ENCODE measurements at places on chromosomes 2 and 18.

DNA sequence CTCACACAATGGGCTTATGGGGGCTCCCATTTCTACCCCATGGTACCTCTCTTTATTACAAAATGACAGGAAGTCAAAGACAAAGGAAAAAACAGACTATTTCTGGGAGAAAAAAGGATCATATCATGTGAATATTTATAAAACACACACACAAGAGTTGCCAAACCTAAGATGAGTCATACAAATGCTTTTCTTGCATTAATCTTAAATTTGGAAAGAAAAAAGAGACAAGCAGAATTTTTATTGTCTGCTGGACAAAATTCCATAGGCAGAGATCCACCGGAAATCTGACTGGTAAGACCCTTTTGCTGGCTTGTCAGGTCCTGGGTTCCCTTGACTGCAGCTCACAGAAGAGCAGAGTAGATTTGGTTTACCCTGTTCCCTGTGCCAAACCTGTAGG, 1732.3 kb upstream of the PIK3C3 start:
- no peak for DNase-seq

GRCh38 chr2:104701411-104701911, 152.5 kb upstream of the POU3F3 start:
- no peak for DNase-seq

DNA sequence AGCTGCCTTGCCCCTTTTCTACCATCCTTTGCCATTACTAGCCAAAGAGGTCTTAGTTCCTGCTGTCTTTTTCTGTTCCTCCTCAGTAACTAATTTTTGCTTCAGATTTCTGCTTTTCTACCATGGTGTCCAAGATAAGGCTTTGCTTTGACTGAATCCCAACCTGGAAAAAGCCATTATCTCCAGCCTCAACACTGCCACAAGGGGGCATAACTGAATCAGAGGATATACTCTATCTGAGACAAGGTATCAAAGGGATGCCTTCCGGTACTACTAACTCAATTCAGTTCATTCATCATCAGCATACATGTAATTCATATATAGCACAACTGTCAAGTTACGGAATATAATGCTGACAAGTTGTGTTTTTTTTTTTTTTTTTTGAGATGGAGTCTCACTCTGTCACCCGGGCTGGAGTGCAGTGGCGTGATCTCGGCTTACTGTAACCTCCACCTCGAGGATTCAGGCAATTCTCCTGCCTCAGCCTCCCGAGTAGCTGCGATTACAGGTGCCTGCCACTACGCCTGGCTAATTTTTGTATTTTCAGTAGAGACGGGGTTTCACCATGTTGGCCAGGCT, 11.4 kb downstream of the OSGEPL1 start:
- DNase-seq: no peak

- no peak for DNase-seq
Measured at GRCh38 chr2:81551040-81551634, 1246.6 kb upstream of the LRRTM1 start.

- DNase-seq: no peak
Measured at GRCh38 chr2:235267251-235267650, 226.6 kb upstream of the AGAP1 start.

DNA sequence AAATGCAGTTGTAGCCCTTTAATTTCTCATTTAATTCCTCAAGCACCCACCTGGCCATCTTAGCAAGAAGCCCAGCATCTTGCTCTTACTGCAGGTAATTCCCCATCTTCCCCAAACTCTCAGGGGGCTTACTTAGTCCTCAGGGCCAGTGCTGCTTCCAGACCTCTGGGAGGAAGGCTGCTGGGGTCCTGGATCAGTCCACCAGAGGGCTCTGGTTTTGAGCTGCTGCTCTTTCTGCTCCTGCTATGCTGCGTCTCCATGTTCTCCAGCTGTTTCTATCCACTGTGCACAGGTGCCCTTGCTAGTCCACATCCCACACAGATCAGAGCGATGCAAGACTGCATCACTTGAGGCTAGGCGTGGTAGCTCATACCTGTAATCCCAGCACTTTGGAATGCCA, 34.5 kb upstream of the TMEM87B start:
- no peak for DNase-seq

DNA sequence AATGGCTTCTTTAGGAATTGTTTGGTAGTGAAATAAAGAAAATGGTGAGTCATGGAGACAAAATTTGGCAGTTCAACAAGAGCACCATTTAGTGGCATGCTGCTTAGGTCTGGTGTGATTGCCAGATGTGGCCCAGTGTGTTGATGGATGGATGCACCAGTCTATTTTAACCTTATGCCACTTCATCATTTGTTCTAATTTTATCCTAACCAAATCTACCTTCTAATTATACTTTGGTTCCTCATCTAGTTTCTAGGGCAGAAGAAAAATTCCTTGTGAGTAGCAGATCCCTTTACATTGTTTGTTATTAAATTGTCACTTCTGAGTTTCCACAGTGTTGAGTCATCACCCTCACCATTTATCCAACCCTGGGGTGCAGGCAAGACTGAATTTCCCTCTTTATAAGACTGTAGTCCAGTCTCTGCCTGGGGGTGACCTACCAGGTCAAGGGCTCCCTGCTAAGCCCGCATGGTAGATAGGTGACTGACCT, 32.5 kb downstream of the NABP1 start:
- DNase-seq: no peak

DNA sequence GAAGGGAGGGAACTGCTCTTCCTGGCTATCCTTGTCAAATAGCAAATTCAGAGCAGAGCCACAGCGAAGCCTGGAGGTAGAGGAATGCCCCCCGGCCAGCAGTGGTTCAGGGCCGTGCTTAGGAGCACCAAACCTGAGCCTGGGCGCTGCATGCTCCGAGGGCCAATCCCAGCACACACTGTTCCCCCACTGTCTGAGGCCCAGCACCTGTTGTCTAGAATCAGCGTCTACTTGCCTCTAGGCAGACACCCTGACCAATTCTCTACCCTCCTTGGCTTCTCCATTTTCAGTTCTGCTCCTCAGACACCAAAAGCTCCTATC, 177.6 kb upstream of the PKDCC start:
- no peak for DNase-seq

- DNase-seq: no peak
Measured at GRCh38 chr2:168686452-168687191, 115.8 kb upstream of the NOSTRIN start.

- no peak for DNase-seq
Measured at GRCh38 chr2:32798829-32799228, 147.9 kb upstream of the LTBP1 start.

- DNase-seq: no peak
Measured at GRCh38 chr2:190891372-190891771, 10.8 kb downstream of the GLS start.

DNA sequence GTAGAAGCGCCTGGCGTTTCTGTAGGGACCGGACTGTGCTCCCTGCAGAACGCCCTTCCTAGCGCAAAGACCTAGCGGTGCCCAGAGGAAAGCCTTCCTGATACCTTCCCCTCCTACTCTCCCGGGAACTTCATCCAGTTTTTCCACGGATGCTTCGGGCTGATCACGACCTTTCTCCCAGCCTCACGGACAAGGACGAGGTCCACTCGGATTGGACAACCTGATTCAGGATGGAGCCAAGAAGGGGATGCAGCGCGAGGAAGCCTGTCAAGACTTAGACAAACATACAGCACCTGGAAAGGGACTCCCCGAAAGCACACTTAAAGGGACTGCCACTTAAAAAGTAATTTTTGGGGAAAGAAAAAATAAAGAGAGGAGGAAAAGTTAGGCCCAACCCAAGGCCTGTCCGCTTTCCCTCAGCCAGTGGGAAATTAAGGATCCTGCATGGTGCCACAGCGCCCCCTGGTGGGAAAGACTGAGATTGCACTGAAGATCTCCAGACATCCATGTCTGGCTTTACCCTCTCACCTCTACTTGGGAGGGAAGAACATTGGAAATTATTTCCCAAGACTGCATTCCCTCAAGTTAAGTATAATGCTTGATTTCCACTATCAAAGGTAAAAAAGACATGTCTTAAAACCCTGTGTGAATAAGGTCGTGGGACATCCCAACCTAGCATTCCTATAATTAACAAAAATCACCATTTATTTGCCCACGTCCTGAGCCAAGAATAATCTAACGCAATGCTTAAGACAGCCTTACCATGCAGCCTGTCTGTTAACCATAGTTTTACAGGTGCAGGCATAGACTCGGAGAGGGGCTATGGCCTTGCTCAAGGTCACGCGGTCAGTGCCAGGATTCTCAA, 13.4 kb upstream of the COPS8 start:
- peak; percentile 53 for DNase-seq
